NB4 (cell line): ENCODE measurements at places on chromosomes 16 and 17.

- DNase-seq = no peak
Observed at GRCh38 chr17:28090551-28090950, 48.1 kb downstream of the NLK start.

DNA sequence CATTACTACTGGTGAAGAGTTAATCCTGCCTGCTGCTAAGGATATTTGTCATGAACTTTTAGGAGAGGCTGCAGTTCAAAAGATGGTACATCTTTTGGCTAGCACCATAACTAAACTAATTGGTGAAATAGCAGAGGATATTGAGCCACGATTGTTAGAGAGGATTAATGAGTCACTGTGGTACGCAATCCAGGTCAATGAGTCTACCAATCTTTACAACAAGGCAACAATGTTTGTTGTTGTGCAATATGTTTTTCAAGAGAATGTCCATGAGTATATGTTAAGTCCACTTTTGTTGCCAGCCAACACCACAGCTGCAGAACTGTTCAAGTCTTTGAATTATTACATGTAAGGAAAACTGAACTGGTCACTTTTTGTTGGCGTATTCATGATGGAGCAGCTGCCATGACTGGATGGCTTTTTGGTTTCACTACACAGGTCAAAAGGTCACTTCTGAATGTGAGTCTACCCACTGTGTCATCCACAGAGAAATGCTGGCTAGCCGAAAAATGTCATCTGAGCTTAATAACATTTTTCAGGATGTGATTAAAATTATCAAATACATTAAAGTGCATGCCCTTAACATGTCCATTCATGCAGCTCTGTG, 402.6 kb upstream of the KIF2B start:
- DNase-seq = no peak

GRCh38 chr17:72536788-72537187, 416.0 kb downstream of the SOX9 start:
- no peak for DNase-seq

- DNase-seq = no peak
Observed at GRCh38 chr16:14364386-14365199, 265.5 kb downstream of the PARN start.

- peak; percentile 76 for DNase-seq
Observed at GRCh38 chr16:74107795-74108610, 188.6 kb upstream of the PSMD7 start.

DNA sequence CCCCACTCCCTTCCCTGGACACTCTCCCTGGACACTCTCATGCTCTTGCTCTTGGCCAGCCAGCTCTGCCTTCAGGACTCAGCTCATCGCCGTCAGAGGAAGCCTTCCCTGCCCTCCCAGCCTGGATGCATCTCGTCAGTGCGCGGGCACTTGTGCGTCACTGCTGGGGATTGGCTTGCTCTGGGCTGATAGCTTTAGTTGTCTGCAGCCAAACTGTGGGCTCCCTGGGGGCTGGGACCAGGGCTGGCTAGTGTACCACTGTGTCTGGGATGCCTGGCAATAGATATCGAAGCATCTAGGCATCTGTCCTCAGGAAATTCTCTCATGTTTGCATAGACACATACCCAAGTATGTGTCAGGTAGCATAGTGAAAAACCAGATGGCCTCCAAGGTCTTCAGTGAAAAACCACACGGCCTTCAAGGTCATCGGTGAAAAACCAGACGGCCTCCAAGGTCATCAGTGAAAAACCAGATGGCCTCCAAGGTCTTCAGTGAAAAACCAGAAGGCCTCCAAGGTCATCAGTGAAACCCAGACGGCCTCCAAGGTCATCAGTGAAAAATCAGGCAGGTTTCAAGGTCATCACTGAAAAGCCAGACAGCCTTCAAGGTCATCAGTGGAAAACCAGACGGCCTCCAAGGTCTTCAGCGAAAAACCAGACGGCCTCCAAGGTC, 72.0 kb downstream of the CMIP start:
- no peak for DNase-seq

DNA sequence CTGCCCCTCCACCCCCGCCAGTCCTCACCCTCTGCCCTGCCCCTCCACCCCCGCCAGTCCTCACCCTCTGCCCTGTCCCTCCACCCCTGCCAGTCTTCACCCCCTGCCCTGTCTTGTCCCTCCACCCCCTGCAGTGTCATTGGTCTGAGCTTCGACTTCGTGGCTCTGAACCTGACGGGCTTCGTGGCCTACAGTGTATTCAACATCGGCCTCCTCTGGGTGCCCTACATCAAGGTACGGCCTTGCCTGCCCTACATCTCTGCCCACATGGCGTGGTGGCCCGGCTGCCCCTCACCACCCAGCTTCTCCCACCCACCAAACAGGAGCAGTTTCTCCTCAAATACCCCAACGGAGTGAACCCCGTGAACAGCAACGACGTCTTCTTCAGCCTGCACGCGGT, 12.0 kb downstream of the TAX1BP3 start:
- no peak for DNase-seq

- no peak for DNase-seq
Observed at GRCh38 chr16:73558219-73558618, 510.3 kb upstream of the ZFHX3 start.

- no peak for DNase-seq
Observed at GRCh38 chr17:60817192-60817591, 139.5 kb downstream of the BCAS3 start.

- DNase-seq = peak; percentile 66
Observed at GRCh38 chr17:72602517-72603419, 481.9 kb downstream of the SOX9 start.

GRCh38 chr17:45687594-45687993, 96.5 kb upstream of the CRHR1 start:
- no peak for DNase-seq
